ENCODE measurements at places on chromosomes 7 and 10.

DNA sequence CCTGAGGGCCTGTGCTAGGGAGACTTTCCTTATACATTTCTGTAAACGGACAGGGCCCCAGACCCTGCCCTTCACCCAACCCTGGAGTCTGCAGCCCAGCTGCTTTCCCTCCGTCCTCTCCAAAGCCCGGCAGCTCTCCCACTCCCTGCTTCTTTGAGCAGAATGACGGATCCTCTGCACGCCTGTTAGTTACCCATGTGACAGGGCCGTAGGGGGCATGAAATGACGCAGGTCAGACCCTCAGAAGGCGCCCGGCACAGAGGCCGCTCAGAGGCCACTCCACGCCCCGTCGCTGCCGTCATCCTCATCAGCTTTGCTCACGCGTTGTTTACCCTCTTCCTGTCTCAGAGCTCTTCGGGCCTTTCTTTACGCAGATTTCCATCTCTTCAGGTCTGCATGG lies 60.2 kb upstream of the MKRN1 start:
- no peak for DNase-seq

- no peak for DNase-seq
Observed at GRCh38 chr7:2225336-2225735, 7.4 kb downstream of the MAD1L1 start.

DNA sequence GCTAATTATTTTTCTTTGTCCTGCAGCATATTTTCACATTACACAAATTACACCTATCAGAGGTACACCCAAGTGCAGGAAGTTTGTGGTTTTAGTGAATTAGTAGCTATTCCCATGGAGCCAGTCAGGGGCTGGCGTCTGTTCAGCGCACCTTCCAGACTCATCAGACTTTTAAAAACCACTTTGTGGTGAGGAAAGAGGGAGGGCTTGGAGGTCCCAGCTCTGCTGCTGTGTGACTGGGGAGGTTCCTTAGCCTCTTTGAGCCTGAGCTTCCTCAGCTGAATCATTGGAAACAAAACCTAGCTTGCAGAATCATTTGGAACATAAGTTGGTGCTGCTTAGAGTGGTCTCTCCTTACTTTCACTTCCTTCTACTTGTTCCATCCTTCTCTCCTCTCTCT lies 175.4 kb downstream of the SORCS3 start:
- DNase-seq: no peak

- no peak for DNase-seq
Observed at GRCh38 chr7:132249256-132249971, 326.9 kb downstream of the PLXNA4 start.

GRCh38 chr7:128113839-128114238 lies 82.6 kb upstream of the LRRC4 start:
- no peak for DNase-seq

GRCh38 chr10:13291821-13292773 lies 7.8 kb downstream of the PHYH start:
- DNase-seq: no peak

- DNase-seq: no peak
Observed at GRCh38 chr10:14325325-14325955, 5.3 kb downstream of the FRMD4A start.

DNA sequence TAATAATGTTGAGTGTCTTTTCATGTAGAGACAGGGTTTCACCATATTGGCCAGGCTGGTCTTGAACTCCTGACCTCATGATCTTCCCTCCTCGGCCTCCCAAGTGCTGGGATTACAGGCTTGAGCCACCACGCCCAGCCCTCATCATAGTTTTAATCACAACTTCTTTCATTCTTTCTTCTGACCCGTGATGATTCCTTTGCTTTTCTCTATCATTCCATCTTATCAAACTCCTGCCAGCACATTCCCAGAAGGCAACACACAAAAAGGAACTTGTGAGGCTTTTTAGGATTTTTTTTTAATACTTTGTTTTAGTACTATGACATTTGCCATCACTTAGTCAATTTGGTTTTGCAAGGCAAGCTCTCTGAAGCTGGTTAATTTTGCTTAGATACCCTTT lies 77.5 kb upstream of the MEOX2 start:
- DNase-seq: no peak

DNA sequence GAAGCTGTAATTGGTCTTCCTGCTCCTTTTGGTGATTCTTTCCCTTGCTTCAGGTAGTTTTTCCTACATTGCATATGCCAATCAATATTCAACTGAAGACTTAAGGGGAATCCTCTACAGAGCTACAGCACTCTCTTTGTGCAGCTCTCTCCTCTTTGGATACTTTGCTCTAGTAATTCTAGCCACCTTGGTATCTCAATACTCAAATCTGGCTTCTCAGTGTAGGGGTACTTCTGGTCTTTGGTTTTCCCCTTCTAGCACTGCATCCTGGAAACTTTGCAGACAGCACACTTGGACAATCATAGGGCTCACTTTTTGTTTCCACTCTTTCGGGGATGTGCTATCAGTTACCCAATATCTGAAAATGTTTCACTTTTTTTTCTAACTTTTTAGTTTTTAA lies 9.9 kb downstream of the PHTF2 start:
- DNase-seq: no peak

DNA sequence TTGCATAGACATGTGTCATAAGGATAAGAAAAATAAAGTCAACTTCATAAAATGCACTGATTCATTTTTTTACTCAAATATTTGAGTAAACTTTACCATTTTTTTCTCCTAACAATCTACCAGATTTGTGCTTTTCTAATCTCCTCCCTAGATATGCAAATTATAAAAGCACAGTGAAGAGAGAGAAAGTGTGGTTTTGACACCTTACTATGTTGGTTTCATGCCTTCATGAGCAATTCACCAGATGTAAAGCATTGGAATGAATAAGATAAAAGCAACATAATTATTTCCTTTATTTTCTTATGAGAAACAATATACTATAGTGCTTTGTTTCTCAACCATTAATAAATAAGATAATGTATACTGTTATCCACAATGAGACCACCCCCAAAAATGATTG lies 432.5 kb upstream of the PCDH15 start:
- DNase-seq: no peak

GRCh38 chr10:4144817-4145216 lies 359.8 kb upstream of the KLF6 start:
- DNase-seq: no peak

- no peak for DNase-seq
Observed at GRCh38 chr7:115110523-115110922, 188.6 kb downstream of the MDFIC start.

DNA sequence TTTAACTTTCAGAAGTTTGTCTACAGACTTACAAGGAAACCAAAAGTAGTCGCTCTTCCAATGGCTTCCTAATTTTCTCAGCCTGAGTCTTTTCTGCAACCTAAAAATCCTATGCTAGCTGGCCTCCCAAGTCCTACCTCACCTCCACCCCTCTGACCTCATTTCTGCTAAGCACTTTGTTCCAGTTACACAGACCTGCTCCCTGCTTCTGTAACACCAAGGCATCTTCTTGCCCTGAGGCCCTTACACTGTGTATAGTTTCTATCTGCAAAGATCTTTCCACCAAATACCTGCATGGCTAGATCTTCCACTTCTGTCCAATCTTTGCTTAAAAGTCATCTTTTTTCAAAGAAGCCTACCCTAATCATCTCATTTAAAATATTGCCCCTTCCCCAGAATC lies 1.9 kb upstream of the SNX13 start:
- no peak for DNase-seq

DNA sequence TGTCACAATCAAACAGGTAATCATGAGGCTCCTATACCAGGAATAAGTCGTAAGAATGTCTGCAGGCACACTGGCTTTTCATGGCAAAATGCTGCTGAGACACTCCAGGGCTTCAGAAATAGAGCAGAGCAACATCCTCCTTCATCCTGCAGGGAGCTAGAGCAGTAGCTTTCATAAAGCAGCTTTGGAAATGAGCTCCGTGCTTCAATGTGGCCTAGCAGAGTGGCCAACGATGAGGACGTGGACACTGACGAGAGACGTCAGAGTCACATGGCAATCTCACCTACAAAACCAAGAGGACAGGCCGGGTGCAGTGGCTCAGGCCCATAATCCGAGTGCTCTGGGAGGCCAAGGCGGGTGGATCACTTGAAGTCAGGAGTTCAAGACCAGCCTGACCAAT lies 9.8 kb downstream of the COBL start:
- no peak for DNase-seq

GRCh38 chr10:29253690-29254029 lies 35.2 kb upstream of the LYZL1 start:
- DNase-seq: no peak

DNA sequence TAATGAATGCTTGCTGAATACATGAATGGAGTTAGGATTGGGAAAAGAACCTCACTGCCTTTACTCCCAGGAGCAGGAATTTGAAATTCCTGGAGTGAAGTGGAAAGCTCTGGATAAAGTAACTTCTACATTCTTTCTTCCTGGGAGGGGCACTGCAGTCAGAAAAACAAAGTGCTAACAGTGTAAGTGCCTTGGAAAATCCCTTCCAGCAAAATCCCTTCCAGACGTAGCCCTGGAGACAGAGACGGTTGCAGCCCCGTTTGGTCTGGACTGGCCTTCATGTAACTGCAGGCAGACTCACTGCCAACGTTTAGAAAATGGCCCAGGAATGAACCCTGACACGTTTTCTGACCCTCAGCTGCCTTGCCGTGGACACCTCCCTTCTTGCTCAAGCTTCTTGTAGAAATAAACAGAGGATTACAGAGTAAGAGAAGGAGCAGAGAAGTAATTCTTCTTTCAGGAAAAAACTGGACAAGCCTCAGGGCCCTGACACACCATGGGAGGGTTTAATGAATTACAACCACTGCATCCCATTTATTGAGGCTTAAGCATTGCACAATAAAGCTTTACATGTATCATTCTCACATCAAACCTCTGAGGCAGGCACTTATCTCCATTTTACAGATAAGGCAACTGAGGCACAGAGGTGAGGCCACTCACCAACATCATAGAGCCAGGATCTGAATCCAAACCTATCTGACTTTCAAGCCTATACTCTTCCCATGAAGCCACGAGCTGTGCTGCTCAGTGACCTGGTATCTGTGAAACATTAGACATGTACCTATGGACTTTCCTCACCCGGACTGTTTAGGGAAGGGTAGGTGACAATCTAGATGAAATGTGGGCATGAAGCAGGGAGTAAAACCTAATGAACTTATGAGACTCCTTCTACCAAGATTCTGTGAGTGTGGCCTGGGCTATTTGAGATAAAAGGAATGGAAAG lies 7.8 kb downstream of the ITPRIP start:
- DNase-seq: no peak

DNA sequence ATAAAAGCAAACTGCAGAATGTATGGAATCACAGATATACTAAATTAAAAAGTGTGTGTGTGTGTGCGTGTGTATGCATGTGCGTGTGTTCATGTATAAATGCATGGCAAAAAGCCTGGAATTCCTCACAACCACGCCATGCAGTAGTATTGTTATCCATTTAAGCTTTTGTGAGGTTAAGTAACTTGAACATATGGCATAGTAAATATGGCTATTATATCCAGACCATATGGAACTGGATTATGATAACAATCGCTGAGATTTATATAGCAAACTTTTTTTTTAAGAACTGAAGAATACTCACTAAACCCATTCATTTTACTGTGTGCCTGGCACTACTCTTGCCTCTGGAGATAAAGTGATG lies 22.3 kb upstream of the NANOS1 start:
- no peak for DNase-seq

- DNase-seq: no peak
Observed at GRCh38 chr7:33678569-33679335, 226.6 kb upstream of the BMPER start.

GRCh38 chr10:99450624-99451498 lies 20.4 kb upstream of the GOT1 start:
- no peak for DNase-seq

DNA sequence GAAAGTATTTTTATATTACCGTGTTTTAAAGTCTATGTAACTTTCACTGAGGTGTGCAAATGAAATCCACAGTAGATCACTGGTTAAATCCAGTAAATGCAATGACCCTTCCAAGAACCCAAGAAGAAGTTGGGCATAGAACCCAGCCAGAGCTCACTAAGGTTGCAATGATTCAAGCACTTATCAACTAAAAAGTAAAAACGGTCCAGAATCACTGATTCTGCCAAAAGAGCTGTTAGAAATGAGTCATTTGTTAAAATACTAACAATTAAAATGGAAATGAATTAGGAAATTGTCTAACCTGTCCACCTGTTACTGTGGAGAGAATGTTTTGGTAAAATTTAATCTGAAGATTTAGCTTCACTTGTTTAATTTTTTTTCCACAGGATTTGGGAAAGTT lies 74.4 kb downstream of the ANK3 start:
- DNase-seq: no peak

DNA sequence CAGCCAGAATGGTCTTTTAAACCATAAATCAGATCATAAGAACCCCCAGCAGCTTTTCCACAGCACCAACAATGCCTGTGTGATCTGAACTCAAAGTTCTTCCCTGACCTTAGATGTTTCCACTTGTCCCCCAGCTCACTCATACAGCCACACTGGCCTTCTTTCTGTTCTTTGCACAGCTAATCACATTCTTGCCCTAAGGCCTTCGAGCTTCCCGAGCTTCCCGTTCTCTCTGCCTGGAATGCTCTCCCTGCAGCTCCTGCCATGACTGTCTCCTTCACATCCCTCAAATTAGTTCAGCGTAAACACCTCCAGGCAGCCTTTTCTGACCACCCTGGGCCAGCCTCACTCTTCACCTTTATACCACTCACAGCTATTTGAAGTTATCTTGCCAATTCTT lies 166.8 kb upstream of the NFE2L3 start:
- no peak for DNase-seq

- no peak for DNase-seq
Observed at GRCh38 chr7:128104108-128104742, 73.0 kb upstream of the LRRC4 start.

GRCh38 chr10:93945819-93946218 lies 47.9 kb upstream of the PLCE1 start:
- DNase-seq: no peak

DNA sequence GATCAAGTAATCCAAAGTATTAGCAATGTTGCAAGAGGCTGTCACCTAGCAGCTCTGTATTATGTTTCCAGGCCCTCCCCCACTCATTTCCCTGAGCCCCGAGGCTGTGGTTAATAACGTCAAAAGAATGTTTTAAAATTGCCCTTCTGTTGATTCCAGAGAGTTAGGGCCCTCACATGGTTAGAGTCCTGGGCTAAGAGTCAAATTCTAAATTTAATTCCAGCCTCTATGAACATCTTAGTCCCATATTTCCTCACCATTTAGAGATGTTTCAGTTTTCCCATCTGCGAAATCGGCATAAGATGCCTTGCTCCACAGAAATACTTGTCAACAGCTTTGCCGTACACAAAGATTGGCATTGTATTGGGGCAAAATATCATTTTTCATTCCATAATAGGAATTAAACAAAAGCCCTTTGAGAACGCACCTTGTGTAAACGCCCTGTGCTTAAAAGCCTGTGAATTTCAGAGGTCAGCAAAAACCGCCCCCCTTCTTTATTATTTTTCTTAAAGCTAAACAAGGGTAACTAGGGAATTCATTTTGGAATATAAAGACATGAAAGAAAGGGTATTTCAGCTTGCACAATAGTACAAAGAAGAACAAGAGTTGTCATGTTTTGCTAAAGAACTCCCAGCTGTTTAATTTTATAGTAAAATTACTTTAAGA lies 135.8 kb downstream of the ARID5B start:
- DNase-seq: no peak
